ENCODE measurements at places on chromosomes 5 and 9. TPM values are rescaled to one million over a fixed set of nuclear protein-coding genes. Genes with fewer than 3 reads are reported as not detected.

The ADAMTSL1 gene
- 26.9 TPM for total RNA-seq

The CDO1 gene
- total RNA-seq = 6.3 TPM

The ADGRV1 gene
- total RNA-seq = 0.04 TPM

The ZDHHC11B gene
- not detected for total RNA-seq

The LRRC19 gene
- not detected for total RNA-seq

The PRDM9 gene
- total RNA-seq = not detected

The TAF11L5 gene
- not detected for total RNA-seq

The PTPRD gene
- 0.60 TPM for total RNA-seq

The TMEM38B gene
- 6.3 TPM for total RNA-seq

The TYRP1 gene
- 0.28 TPM for total RNA-seq

The DMRT3 gene
- total RNA-seq = not detected

The TLX3 gene
- total RNA-seq = not detected

The ZNF483 gene
- total RNA-seq = 1.4 TPM

The SREK1 gene
- total RNA-seq = 82.9 TPM

Measured in pulmonary artery endothelial cell (primary cell).